Body of pancreas (tissue), 4 donors: ENCODE measurements at places on chromosomes 16 and 17. TPM values are rescaled to one million over a fixed set of nuclear protein-coding genes. Genes with fewer than 3 reads are reported as not detected.
A peak's percentile ranks its signal among the peaks of the same experiment; 100 is the strongest.

CA7 gene
- not detected for total RNA-seq

ASPA gene
- 0.66 TPM for total RNA-seq

WBP2 gene
- 44.2 TPM for total RNA-seq

RNF222 gene
- total RNA-seq = not detected

DNA sequence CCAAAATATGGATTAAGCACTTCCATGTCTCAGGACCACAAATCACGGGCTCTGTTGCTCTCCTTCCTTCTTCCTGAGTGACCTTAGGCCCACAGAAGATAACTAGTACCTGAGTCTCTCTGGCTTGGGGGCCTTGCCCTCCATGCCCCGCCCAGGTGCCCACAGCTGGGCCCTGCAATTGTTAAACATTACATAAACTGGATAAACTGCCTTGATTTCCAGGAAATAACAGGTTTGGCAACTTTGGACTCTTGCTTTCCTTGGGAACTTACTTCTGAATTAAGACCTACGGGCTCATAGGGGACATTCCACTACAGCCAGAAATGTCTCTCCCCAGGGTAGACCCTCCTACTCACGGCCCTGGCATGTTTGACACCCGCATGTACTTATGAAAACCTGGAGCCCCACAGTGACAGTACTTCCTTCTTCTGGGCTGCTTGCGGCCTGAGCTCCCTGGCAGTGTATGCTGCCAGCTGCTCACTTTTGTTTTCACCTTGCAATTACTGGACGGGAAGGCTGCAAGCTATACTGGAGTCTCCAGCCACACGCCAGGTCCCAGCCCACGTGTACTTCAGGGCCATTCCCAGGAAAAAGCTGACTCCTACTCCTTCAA lies 2.3 kb upstream of the UBALD2 start:
- peak; percentile 73 for DNase-seq
- no peaks in the 10 kb centered on the region for H3K36me3 ChIP-seq
- H3K4me1 ChIP-seq = peaks cover 82% of the 10 kb centered on the region
- H3K4me3 ChIP-seq = no peak overlapping the region
- H3K27ac ChIP-seq = peak overlapping the region; percentile 94

DNA sequence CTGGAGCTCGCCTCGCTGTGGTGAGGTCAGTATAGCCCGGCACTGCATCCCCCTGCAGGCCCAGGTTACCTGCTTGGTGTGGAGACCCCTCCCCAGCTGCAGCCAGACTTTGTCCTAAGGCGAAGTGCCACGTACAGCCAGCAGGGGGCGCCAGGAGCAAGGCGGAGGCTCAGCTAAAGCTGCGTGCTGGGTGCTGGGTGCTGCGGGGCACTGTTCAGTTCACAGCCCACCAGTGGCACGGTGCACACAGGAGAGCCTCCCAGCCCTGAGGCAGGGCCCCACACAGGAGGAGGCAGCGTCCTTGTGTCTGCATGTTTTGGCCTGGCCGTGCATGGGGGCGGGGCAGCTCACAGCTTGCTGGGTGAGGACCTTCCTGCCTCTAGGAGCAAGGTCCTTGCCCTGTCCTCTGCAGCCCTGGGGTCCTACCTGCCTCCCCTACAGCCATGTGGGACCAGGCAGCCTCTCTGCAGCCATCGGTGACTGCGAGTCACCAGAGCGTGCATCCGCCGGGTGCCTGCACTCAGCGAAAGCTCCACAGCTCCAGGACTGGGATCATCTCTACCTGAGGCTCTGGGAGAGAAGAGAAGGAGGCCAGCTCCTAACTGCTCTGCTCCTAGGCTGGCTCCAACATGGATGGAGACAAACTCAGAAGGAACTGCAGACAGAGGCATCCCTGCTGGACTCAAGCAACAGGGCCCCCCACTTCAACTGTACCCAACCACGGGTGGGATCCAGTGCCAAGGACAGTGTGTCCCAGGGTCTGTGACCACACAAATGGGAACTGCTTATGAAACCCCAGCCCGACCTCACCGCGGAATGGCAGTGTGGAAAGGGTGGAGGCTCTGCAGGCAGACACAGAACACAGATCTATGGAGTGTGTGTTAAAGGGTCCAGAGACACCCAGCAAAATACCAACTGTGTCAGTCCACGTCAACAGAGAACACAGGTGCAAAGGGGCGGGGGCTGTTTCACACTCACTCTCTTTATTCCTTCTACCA lies 19.0 kb downstream of the SLC7A5 start:
- H3K27me3 ChIP-seq = no peaks in the 10 kb centered on the region
- no peak overlapping the region for H3K4me3 ChIP-seq
- H3K27ac ChIP-seq = peak overlapping the region; percentile 88
- peaks cover 61% of the 10 kb centered on the region for H3K4me1 ChIP-seq
- H3K36me3 ChIP-seq = no peaks in the 10 kb centered on the region

GRCh38 chr16:12677502-12677901 lies 126.2 kb downstream of the CPPED1 start:
- no peaks in the 10 kb centered on the region for H3K27me3 ChIP-seq
- peaks cover 4% of the 10 kb centered on the region for H3K4me1 ChIP-seq
- no peak for DNase-seq

DNA sequence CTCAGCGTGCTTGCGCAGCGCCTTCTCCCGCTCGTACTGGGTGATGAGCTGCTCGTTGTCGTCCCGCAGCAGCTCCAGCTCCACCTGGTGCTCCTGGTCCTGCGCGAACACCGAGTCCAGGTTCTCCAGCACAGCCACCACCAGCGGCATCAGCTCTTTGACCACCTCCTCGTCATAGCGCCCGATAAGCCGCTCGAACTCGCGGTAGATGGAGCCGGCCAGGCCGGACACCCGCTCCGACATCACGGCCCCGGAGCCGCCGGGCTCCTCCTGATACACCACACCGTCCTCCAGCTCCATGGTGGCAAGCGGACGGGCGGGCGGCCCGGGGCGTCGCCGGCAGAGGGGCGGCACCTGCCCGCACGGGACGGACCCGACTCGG lies 320 bp downstream of the SPAG9 start:
- DNase-seq = peak; percentile 60
- peak overlapping the region; percentile 98 for H3K27ac ChIP-seq
- no peaks in the 10 kb centered on the region for H3K27me3 ChIP-seq
- peaks cover 53% of the 10 kb centered on the region for H3K4me1 ChIP-seq
- H3K4me3 ChIP-seq = peak overlapping the region; percentile 89
- H3K36me3 ChIP-seq = no peaks in the 10 kb centered on the region
